ENCODE measurements at places on chromosomes 1 and 21.
A peak's percentile ranks its signal among the peaks of the same experiment; 100 is the strongest.

DNA sequence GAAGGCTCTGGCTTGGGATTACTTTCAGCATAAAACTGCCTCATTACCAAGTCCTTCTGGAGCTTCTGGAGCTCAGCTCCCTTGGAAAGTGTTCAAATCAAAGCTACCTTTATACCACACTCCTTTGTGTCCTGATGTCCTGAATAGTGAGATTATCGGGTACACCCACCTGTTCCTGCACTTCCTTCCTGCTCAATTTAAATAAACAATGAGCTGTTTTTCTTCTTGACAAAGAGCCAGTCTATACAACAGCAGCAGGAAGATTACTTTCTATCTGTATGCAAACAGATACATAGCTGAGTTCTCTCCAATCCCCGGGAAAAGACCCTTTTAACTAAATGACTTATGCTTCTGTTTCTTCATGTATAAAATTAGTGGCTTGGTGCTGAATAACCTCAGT is 258.0 kb upstream of the FMN2 start:
- DNase-seq, result no peak

GRCh38 chr1:234218078-234218477 is 155.2 kb upstream of the COA6 start:
- no peak for DNase-seq

DNA sequence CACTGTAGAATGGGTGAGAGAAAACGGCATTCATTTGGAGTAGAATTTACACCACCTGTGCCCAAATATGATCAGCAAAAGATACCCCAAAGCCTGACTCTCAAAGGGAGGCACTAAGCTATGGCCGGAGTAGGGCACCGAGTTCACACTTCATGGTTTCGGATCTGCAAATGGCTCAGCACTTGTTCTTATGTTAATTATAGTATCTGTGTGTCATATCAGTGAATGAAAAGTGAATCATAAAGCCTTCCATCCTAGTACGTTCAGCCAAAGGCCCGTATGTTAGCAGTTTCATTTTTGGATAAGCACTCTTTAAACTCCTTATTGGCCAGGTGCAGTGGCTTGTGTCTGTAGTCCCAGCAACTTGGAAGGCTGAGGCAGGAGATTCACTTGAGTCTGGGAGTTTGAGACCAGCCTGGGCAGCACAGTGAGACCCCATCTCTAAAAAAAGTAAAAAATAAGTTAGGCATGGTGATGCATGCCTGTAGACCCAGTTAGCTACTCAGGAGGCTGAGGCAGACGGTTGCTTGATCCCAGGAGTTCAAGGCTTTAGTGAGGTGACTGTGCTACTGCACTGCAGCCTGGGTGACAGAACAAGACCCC is 4.9 kb upstream of the CORT start:
- no peak for DNase-seq

DNA sequence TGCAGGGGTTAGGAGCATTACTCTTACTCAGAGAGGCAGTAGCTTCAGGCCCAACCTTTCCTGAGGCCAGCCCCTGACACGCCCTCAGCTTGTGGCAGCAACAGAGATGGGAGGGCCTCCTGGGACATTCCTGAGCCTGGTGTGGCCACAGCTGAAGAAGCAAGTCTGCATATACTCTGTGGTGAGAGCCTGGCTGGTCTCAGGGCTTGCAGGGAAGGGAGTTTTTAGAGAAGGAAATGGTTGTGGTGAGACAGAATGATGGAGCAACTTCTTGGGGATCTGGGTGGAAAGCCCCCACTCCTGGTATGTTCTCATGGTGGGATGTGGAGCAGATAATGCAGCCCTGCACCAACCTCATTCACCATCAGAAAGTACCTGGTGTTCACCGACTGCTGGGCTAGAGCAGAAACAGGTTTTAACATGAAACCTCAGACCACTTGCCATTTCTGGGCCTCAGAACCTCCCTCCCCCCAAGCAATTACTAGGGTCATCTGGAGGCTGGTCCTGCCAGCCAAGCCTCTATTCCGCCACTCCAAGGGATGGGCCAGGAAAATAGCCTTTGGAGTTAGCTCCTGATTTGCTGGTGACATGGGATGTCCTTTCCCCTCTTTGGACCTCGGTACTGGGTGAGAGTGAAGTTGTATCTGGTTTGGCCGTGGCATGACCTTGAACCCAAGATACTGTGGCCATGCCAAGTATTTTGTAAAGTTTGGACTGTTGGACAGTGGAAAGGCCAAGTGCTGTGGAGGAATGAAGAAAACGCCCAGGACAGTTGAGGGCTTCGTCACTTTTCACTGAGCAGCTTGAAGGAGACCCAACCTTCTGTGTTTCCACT is 28.1 kb upstream of the RNF19B start:
- DNase-seq, result peak; percentile 32

- DNase-seq, result peak; percentile 39
These were observed 134.7 kb downstream of the DMRTB1 start for GRCh38 chr1:53593758-53594380.

- no peak for DNase-seq
These were observed 2.5 kb downstream of the INKA2 start for GRCh38 chr1:111736548-111737215.

GRCh38 chr21:15682186-15682895 is 47.4 kb upstream of the USP25 start:
- DNase-seq, result no peak

DNA sequence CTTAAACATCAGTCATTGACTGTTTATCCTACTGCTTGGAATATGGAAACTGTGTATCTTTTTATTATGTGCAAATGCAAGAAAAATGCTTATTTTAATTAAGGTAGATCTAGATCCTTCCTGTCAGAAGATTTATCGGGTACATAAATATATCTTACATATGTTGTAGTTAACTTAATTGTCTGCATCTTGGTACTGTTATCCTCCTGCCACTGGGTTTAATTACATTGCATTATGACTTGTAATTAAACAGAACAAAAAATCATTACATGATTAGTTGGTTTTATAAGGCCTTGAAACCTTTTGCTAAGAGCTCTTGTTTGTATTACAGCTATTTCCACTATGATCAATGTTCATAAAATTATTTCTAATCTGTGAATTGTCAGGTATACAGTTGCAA is 211.2 kb downstream of the PTGER3 start:
- DNase-seq, result no peak

- DNase-seq, result peak; percentile 25
These were observed 120.4 kb upstream of the GREM2 start for GRCh38 chr1:240732390-240732789.

- no peak for DNase-seq
These were observed 70.6 kb downstream of the PATJ start for GRCh38 chr1:61812916-61813315.

GRCh38 chr1:202023001-202023433 is 12.6 kb downstream of the ELF3 start:
- DNase-seq, result no peak

DNA sequence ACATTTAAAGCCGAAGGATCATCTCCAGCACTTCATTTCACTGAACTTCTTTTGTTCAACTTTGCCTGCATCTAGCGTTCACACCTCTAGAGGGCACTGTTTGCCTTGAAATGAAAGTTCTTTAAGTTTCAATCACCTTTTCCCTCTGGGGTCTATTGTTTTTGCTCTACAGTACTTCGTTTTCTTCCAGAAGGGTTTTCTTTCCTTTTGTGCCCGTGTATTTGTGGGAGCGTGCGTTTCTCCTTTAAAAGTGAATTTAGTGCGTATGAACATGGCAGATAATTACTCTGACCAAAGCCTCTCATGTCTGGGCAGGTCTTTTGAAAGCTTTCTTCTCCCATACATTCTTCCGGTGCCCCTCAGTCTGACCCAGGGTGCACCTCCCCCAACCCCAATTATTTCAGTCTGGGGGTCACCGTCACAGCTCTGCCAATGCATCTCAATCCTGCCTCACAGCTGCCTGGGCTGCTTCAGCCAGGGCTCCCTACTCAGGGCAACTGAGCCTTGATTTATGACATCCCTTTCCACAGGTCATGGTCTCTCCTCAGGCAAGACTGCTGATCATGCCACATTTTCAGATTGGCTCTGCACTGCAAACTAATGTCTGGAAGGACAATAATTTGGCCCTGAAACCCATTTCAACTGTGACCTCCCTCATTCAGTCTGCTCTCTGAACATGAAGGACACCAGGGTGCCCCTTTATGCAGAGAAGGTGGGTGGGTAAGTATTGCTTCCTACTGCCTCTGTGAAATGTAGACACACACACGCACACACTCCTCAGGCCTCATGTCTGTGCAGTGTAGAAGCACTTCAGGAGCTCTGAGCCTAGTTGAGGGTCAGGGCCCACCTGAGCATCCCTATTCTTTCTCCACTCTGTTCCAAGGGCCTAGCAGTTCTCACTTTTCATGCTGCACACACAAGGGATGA is 88.6 kb downstream of the NUF2 start:
- no peak for DNase-seq

- no peak for DNase-seq
These were observed 37.6 kb downstream of the NRDC start for GRCh38 chr1:51840743-51841461.

GRCh38 chr1:107549152-107549810 is 408.4 kb downstream of the NTNG1 start:
- no peak for DNase-seq

DNA sequence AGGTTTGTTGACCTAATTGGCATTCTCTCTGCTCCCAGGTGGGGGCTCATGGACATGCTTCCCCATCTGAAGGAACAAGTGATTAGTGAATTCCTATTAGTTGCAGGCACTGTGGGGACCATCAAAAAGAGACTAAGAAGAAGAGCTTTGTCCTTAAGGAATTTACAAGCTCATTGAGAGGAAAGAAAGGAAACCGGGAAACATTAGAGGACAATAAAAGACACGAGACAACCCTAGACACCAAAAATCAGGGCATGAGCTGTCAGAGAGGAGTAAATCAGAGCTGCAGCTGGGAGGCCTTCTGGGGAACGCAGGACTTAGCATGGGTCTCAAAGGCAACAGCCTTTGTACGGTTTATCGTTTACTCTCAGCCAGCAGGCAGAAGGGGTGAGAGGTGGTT is 45.1 kb downstream of the BACE2 start:
- no peak for DNase-seq

GRCh38 chr21:45363921-45364467 is 41.0 kb upstream of the COL18A1 start:
- DNase-seq, result peak; percentile 67

DNA sequence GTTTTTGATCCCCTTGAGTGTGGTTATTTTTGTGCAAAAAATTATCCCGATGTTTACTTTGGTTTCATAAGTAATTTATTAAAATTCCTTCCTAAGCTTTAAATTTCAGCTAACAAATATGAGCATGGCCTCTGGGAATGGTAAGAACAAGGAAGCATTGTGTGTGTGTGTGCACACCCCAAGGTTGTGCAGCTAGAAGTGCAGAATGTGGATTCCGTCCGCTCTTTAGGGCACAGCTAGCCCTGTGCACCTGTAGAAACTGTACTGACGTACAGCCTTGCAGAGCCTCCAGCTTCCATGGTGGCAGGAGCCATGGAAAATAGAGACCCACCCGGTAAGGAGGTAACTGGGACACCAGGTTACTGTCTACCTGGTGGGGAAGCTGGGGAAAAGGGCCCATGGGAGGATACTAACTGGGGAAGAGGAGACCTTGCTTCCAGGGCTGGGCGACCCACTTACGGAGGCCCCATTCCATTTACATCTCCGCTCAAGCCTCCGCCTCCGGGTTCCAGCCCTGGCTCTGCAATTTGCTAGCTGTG is 54.7 kb downstream of the B3GALT5 start:
- no peak for DNase-seq

DNA sequence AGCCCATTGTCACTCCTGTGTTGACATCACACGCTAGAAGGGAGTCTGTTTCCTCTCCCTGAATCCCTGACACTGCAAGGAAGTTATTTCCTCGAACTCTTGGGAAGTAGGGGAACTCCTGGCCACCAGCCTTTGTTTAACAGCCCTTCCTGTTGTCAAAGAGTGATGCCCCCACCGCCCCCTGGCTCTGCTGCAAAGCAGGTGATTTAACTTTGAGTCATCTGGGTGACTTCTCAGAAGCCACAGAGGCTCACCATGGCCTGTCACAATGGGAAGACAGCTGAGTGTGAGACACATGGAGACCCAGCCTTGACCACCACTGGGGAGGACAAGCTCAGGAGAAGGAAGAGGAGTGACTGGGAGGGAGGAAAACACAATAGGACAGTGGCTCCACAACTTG is 182.8 kb downstream of the PSMG1 start:
- DNase-seq, result peak; percentile 31

DNA sequence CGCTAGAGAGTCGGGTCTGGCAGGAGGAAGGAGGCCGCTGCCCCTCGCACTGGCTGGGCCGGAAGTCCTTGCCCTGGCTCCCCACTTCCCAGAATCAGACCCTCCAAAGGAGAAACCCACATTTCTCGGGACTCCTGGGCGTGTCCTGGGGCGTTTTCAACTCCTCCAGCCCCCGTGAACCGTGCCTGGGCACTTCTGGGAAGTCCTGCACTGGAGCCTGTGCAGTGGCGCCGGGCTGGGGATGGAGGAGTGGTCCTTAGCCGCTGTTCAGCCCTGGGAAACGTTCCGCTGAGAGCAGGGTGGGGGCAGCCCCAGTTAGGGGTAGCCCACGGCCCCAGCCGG is 3.0 kb downstream of the IGSF21 start:
- no peak for DNase-seq

- DNase-seq, result no peak
These were observed 26.4 kb downstream of the LDLRAP1 start for GRCh38 chr1:25569597-25570396.

DNA sequence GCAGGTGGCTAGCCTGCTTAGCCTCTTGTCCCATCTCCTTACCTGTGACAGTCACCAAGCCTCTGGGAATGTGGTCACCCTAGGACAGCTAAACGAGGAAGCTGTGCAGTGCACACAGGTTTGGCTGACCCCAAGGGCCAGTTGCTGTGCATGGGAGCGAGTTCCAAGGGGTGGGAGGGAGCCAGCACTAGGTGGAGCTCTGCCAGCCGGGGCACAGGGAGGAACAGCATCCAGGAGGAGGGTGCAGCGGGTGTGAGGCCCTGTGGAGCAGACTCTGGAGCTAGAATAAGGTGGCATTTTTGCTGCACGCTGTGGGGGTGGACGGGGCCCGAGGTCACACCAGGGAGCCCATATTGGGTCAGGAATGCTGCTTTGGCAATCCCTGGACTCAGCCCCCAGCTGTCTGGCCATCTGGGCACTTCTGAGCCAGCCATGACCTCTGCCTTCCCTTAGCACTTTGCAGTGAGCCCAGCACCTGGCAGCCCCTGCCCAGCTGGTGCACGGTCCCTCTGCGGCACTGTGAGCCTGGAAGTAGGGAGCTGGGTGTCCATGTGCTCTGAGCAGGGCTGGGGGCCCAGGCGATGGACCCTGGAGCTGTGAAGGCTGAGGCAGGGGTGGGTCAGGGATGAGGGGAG is 8.7 kb downstream of the PDXK start:
- no peak for DNase-seq

DNA sequence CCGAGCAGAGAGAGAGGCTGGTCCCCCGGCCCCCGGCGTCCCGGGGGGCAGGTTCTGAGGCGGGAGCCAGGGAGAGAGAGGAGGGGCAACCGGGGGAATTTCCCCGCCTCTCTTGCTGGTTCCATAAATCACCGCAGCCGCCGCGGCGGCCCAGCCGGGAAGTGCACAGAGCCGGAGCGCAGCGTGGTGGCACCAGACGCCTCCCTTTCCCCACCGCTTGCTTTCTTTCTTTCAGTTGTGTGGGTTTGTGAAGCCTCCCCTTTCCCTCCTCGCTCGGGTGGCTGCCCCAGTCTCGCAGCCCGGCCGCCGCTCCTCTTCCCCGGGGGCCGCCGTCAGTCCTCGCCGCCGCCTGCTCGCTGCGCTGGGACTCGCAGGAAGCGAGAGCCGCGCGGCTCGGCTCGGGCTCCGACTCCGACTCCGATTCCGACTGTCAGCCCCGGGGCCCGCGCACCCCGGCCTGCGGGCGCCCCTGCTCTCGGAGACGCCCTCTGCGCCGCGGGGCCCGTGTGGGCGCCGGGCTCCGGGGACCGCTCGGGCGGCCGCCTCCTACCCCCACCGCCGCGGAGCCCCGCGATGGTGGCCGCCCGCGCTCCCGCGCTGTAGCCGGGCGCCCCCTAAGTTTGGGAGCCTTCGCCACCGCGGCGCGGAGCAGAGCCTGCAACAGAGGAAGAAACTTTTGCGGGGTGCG is at the start of gene CACHD1:
Gene CACHD1 (plus strand): TSS at position 153 of the 688 bp plus-strand sequence. CDS start 616 bp downstream, outside the sequence.
- peak; percentile 79 for DNase-seq

Data from 8988T (cell line).